ENCODE measurements at places on chromosomes 13 and 19. TPM values are rescaled to one million over a fixed set of nuclear protein-coding genes. Genes with fewer than 3 reads are reported as not detected.

Gene ERICH6B
- not detected for total RNA-seq

Gene DAZAP1
- 82.9 TPM for total RNA-seq

Gene ZSCAN5A
- 16.0 TPM for total RNA-seq

Gene OR4F17
- total RNA-seq: not detected

Gene SYMPK
- total RNA-seq: 29.6 TPM

Gene C2CD4C
- total RNA-seq: 1.7 TPM

Gene EFNA2
- total RNA-seq: not detected

Gene COG6
- 21.9 TPM for total RNA-seq

Gene RETN
- 0.48 TPM for total RNA-seq

Gene ZNF93
- total RNA-seq: 1.2 TPM

Gene MRPL57
- total RNA-seq: 20.2 TPM

Gene BABAM1
- total RNA-seq: 77.9 TPM

Gene ZNF701
- 15.6 TPM for total RNA-seq

Gene PRODH2
- not detected for total RNA-seq

All from Right ventricle myocardium superior (tissue), 1 donor.